ENCODE measurements at places on chromosomes 7 and 10.

DNA sequence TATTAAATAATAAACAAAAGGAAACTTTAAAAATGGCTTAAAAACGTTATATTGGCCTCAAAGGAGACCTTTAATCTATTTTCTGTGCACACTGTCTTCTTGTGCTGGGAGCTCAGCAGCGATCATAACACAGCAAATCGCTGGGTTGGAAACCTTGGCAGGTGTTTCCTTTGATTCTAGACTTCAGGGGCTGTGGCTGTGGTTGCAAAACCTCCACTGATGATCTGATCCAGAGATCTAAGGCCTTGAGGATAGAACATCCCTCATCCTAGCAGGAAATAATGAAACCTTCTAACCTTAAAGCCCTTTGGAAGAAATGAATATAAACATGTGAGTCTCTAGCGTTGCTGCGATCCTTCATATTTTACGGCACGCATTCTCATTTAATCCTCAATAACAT lies 29.8 kb downstream of the CDHR3 start:
- DNase-seq, result no peak

- no peak for DNase-seq
These were observed 1293.5 kb downstream of the XPNPEP1 start for GRCh38 chr10:108629834-108630233.

DNA sequence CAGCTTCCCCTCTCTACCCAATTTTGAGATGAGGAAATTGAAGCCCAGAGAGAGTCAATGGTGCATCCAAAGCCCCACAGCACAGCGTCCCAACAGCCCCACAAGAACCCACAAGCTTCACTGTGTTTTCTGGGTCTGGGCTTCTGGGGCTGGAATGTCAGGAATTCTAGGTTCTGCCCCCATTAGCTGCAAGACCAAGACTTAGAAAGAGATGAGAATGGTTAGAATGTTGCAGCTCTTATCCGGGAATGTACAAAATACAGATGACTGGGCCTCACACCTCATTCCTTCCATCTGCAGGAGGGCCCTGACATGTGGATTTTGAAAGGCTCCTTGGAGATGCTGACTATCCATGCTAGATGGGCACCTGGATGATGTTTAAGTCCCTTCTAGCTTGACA lies 6.0 kb upstream of the SGPL1 start:
- DNase-seq, result no peak

DNA sequence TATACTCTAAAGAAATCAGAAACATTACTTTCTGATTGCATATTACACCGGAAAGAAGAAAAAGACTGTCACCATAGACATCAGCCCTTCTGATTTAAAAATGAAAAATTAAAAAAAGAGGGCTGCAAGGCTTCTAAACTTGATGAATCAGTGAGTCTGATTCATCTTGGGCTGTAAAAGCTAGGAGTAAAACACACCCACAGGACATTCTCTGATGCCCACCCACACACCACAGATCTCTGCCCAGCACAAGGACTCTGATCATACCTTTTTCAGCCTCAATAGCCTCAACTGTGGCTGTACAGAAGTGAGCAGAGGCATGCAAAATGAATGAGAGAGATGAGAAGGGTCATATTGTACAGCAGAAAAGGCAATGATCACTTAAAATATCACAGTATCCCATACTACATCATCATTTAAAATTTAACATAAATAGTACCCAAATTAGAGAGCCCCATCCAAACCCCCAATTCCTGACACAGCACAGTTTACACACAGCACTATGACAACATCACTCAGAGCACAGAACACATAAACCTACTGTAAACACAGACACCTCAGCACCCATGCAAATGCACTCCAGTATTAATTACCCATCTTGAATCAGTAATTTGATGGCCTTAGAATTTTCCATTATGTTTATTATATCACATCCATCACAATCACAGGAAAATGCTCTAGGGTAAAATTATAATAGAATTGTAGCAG lies 6.4 kb upstream of the MSS51 start:
- DNase-seq, result no peak

GRCh38 chr7:155536451-155536850 lies 9.9 kb downstream of the CNPY1 start:
- no peak for DNase-seq

DNA sequence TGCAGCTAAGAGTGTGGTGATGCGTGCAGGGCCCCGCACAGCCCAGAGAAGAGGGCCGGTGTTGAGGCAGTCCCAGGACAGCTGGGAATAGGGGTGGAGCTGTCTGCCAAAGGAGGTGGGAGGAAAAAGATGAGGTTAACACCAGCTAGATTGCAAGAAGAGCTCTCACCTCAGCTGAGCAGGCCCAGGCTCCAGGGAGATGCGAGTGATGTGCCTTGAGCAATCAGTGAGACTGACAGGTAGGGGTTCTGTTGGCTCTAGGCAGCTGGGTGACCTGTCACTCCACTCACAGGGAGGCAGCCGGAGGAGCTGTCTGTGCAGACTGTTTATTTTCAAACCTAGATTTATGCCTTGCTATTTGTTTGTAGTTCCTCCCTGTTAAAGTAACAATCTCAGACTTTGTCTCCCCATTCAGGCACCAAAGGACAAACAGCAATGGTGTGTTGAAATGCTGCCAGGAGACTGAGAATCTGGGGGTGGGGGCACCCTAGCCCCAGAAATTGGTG lies 205.1 kb upstream of the CXCL12 start:
- no peak for DNase-seq

DNA sequence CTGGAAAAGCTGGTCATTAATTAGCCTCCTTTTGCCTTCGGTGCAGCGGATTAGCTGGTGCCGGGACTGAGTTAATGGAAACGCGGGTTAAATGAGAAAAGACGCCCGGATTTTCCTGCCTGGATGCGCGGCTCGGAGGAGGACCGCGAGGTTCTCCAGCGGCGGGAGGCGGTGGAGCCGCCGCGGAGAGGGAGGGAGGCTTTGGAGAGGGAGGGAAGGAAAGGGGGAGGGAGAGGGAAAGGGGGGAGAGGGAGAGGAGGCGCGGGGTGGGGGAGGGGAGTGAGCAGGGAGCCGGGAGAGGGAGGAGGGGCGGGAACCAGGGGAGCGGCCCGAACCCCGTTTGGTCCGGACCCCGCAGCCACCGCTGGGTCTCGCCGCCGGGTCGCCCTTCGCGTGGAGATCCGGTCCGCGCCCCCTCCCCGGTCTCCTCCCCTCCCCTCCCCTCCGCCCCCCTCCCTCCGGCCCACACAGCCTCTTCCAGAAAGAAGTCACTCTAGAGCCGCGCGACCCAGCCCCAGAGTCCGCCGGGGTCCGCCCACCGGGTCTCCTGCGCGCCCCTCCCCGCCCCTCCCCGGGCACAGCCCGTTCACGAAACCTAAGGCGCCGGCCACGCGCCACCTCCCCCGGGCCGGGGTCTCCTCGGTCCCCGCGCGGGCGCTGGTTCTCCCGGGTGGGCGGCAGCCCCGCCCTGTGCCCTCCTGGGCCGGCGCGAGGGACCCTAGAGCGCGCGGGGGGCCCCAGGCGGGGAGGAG lies 347.5 kb downstream of the DNAJB6 start:
- DNase-seq, result no peak

DNA sequence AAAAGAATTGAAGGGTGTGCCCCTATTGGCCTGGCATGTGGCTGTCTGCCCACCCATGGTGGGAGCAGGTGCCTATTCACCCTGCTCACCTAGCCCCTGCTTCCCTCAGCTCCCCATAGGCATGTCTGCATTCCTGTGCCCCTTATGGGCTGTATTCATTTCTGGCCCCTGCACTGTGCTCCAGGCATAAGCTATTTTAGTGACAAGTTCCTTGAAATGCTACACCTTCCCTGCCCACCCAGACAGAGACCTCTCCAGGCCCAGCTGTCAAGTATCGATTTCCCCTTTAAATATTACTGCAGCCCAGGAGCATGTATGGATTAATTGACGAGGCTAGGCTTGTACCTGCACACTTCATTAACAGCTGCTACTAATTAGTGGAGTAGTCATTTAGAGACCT lies 235.4 kb downstream of the RPS24 start:
- DNase-seq, result no peak

DNA sequence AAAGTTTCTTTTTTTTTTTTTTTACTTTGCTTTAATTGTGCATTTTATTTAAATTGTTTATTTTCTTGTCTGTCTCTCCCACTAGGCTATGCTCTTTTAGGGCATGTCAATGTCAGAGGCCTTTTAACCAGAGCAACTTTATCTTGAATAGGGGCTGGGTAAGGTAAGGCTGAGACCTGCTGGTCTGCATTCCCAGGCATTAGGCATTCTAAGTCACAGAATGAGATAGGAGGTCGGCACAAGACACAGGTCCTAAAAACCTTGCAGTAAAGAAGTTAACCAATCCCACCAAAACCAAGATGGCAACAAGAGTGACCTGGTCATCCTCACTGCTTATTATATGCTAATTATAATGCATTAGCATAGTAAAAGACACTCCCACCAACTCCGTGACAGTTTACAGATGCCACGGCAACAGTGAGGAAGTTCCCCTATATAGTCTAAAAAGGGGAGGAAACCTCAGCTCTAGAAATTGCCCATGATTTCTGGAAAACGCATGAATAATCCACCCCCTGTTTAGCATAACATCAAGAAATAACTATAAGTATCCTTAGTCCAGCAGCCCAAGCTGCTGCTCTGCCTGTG lies 47.0 kb upstream of the FRMD4A start:
- no peak for DNase-seq

GRCh38 chr7:2997014-2997413 lies 46.7 kb downstream of the CARD11 start:
- DNase-seq, result no peak

DNA sequence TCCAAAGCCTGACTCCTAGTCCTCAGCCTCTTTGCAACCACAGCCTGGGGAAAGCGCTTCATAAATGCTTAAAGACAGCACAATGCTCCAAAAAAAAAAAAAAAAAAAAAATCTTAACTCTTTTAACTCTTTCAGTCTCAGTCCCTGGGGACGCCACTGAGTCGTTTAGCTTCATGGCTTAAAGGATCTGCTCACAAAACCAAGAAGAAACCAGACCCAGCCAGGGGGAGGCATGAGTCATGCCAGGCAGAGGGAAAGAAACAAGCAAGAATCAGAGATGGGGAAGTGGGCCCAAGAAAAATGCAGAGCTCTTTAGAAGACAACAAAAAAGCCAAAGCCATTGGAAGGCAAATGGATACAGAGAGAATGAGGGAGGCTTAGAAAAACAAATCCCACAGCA lies 32.5 kb upstream of the DOCK1 start:
- DNase-seq, result no peak

DNA sequence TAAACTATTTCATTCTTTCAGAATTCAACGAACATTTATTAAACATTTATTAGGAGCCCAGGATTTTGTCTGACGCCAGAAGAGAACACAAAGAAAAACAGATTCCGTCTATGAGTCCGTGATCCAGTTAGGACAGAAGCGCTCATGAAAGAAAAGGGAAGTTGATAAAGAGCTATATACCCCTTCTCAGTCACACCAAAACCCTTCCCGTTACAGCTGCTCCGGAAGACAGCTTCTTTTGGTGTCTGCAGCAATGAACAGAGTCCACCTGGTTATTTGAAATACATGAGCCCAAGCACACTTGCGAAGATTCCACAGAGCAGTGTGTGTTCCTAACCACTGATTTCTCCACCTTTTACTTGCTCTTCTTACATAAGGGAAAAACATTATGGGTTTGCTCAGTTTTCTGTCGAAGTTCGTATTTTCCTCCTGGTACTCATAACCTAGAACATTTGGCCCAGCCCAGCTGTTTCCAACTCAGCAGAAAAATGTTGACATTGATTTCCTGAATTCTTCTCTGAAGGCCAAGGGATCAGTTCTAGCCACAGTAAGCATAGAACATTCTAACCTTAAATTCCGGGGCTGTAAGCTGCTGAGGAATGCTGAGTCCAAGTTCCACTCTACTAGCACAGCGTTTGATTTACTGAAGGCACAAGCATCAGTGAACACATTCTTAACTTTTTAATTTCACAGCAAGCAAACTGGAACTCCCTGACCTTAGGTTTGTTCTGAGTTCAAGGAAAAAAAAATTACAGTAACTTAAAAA lies 206.5 kb downstream of the SORCS1 start:
- no peak for DNase-seq

GRCh38 chr10:113594652-113595051 lies 41.8 kb downstream of the HABP2 start:
- no peak for DNase-seq

DNA sequence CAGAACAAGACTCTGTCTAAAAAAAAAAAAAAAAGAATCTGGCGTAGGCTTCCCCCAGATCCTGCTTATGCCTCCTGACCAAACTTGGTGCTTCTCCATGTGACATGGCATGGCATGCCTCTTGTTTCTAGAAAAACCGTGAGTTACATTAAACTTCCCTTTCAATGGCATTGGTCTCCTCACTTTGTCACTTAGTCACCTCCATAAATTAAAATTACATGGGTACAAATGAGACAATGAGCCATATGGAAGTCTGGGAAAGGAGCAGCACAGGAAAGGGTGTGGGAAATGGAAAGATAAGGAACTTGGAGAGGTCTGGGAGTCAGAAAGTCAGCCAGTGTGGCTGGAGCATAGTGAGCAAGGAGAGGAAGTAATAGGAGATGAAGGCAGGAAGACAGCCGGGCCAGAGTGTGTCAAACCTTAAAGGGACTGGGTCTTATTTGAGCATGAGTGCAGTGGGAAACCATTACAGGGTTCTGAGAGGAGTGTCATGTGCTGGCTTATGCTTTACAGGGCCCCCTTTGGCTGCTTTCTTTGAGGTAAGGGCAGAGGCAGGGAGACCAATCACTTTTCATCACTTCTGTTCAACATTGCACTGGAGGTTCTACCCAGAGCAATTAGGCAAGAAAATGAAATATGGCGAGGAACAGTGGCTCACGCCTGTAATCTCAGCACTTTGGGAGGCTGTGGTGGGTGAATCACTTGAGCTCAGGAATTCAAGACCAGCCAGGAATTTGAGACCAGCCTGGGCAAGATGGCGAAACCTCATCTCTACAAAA lies 21.3 kb upstream of the ZMIZ2 start:
- DNase-seq, result no peak

DNA sequence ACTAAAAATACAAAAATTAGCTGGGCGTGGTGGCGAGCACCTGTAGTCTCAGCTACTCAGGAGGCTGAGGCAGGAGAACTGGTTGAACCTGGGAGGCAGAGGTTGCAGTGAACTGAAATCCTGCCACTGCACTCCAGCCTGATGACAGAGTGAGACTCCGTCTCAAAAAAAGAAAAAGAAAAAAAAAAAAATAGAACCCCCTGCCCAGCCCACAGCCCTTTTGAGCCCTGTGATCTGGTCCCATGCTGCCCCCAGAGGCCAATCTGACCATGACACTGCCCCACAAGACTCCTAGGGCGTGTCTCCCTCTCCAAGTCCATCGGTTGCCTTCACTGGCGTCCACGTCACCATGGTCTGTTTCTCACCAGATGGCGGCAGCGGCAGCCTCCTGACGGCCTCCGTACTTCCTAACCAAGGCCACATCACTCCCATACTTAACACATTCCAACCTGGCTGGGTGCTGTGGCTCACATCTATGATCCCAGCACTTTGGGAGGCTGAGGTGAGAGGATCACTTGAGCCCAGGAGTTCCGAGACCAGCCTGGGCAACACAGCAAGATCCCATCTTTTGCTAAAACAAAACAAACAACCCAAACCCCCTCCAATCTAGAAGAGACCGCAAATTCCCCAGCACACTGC lies 18.0 kb downstream of the STX1A start:
- no peak for DNase-seq

GRCh38 chr7:49273897-49274296 lies 349.6 kb downstream of the CDC14C start:
- DNase-seq, result no peak

GRCh38 chr10:636016-636730 lies 53.3 kb downstream of the DIP2C start:
- no peak for DNase-seq

- no peak for DNase-seq
These were observed 95.9 kb upstream of the TNRC18 start for GRCh38 chr7:5519515-5519928.

GRCh38 chr7:16776053-16776452 lies 22.5 kb downstream of the TSPAN13 start:
- DNase-seq, result no peak
